ENCODE measurements at places on chromosomes 5 and 9. TPM values are rescaled to one million over a fixed set of nuclear protein-coding genes. Genes with fewer than 3 reads are reported as not detected.
A peak's percentile ranks its signal among the peaks of the same experiment; 100 is the strongest.

DNA sequence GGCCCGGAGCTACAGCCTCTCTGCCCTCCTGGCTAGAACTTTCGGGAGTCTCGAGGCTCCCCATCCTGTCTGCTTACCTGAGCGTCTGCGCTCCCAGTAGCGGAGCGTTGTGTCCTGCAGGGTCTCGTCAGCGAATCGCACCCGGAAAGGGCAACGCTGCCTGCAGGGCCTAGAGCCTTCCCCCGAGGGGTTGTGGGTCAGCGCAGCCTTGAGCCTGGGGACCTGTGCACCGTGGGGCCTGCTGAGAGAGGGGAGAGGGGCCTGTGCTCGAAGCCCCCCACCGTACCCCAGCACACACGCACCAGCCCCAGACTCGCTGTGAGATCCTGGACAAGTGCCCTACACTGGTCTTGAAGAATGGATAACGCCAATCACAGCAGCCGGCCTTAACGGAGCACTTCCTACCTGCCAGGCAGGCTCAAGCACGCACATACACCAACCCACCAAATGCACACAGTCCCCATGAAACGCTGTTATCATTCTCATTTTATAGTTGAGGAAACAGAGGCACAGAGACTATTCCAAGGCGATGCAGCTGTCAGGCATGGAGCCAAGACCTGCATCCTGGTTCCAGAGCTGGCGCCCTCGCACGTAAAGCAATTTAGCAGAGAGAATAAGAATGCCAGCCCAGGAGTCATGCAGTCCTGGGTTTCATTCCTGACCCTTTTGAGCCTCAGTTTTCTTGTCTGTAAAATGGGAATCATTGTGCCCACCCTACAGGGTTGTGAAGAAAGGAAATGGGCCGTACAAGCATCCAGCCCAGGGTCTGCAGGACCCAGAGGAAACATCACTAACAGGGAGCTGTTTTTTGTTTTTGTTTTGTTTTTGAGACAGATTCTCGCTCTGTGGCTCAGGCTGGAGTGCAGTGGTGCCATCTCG lies 5.3 kb downstream of the C9orf50 start:
- no peak for DNase-seq

GRCh38 chr9:133995012-133995896 lies 3.1 kb upstream of the VAV2 start:
- peak; percentile 61 for DNase-seq

DNA sequence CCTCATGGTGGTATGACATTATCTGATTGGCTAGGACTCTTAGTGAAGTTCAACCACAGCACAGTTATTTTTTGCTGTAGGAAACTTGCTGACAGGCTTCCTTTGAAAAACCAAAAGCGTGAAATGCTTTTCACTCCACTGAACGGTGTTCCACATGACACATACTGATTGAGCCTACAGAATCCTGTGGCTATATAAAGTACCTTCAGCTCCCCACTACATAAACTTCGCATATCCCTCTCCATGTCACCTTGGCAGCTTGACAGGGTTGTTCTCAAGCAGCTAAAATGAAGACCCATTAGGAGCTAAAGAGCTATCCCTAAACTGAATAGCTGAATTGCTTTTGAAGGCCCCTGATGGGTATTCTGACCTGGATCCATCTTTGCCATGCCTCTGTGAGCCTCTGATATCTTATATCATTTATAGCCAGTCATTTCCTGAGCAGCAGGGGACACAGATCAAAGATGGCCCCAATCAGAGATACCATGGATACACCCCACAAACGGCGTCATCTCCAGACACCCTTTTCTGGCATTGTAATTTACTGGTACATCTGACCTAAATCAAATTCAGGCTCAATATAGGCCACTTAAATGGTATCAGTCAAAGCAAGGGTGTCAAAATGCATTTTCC lies 91.5 kb downstream of the APBA1 start:
- no peak for DNase-seq

DNA sequence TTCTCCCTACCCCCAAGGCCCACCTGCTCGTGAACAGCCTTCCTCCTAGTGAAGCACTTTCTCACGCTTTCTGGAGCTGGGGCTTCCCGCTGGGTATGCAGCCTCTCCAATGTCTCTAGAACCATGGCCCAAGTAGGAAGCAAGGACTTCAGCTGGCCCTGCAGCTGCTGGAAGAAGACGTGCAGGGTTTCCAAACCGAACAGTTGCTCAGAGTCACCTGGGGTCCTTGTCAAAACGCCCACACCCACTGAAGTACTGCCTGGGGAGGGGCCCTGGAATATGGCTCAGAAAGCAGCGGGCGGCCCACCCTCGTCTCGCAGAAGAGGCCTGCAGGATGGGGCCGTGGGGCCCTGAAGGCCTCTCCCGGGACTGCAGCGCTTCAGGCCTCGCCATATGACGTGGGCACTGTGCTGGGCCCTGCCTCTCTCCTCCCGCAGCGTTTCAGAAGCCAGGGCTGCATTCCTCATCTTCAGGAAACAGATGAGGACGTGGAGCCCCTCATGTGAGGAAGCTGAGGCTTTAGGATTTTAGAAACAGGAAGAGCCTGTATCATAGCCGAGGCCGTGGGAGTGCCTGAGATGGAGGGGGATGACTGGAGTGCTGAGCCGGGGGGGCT lies 116.0 kb upstream of the LMX1B start:
- DNase-seq: no peak

DNA sequence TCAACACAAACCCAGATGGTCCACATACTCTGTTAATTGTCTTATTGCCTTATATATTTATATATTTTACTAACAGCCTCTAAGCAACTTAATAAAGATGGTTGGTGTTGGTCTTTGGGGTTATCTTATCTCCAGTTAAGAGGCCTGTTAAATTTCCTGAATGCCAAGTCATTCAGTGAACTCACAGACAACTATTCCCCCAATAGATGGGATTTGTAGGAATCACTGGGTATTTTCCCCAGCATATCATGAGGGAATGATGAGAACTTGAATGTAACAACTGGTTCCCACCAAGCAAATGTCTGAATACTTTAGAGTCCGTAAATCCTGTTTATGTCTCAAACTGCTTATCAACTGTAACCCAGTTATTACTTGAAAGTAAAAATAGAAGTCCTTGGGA lies 42.7 kb upstream of the RETREG1 start:
- DNase-seq: no peak

GRCh38 chr5:135193213-135194125 lies 159.4 kb upstream of the PITX1 start:
- peak; percentile 63 for DNase-seq

DNA sequence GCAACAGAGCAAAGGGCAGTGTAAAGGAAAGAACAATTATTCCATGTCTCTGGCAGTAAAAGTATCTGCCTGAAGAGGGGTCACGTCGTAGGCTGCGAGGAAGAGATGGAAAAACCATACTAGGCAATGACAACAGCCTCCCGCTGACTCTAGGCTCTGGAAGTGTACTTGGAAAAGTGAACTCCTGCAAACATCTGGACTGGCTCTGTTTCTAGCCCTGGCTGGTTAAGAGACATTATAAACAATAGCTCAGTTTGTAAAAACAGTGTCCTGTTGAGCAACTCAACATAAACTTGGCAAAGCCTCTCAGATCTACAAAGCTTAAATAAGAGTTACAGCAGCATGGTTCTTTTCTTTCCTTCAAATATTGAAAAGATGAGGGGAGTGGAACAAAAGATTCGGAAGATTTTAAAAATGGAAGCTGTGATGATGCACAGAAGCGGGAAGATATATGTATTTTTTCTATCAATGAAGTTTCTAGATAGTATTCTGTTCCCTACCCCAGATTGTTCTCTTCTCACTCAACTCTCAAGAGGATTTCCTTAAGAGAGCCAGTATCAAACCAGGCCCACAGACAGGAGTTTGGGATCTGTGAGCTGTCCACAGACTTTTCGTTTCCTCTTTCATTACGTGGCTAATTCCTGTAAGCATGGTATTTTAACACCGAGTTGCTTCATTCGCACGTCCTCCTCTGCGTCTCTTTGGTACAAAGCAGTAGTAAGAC lies 79.4 kb downstream of the SPTLC1 start:
- no peak for DNase-seq

- no peak for DNase-seq
These were observed 60.4 kb downstream of the NR3C1 start for GRCh38 chr5:143343042-143343441.

DNA sequence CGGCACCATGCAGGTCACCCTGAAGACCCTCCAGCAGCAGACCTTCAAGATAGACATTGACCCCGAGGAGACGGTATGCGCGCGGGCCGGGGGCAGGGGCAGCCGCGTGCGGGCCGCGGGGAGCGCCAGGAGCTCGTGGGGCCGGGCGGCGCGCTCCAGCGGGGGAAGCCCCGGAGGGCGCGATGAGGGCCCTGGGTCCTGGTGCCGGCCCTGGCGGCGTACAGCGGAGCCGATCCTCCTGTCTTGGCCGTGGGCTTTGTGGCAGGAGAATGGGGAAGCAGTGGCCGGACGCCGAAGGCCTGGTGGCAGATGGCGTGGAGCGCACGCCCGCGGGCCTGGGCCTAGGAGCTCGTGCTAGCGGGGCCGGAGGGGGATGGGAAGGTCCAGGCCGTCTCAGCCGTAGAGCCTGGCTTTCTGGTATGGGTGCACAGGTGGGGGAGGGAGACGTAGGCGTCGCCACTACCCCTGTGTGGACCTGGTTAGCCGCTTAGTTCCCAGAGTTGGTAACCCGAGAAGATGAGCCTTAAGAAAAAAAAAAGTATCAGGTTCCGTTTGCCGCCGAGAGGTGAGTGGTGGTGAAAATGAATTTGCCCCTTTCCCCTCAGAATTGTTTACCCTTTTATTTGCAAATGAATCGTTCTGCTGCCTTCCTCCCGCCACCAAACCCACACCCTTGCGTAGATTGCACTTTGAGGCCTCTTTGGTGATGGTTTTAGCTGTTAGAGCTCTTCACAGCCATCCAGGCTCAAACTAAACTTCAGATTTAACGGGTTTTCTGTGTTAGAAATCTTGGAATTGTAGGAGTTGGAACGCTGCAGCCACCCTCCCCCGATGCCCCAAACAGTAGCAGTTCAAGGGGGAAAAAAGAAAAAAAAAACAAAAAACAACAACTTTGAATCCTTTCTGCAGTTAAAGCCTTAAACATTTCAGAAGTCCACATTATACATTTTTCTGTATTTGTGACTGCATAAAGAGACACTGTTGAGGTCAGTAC lies 841 bp downstream of the RAD23B start:
- peak; percentile 79 for DNase-seq

- DNase-seq: no peak
These were observed 8.0 kb downstream of the MTAP start for GRCh38 chr9:21810388-21810787.

GRCh38 chr5:40497573-40497972 lies 182.1 kb upstream of the PTGER4 start:
- peak; percentile 37 for DNase-seq

- peak; percentile 34 for DNase-seq
These were observed 39.0 kb upstream of the ICE1 start for GRCh38 chr5:5383461-5383860.

DNA sequence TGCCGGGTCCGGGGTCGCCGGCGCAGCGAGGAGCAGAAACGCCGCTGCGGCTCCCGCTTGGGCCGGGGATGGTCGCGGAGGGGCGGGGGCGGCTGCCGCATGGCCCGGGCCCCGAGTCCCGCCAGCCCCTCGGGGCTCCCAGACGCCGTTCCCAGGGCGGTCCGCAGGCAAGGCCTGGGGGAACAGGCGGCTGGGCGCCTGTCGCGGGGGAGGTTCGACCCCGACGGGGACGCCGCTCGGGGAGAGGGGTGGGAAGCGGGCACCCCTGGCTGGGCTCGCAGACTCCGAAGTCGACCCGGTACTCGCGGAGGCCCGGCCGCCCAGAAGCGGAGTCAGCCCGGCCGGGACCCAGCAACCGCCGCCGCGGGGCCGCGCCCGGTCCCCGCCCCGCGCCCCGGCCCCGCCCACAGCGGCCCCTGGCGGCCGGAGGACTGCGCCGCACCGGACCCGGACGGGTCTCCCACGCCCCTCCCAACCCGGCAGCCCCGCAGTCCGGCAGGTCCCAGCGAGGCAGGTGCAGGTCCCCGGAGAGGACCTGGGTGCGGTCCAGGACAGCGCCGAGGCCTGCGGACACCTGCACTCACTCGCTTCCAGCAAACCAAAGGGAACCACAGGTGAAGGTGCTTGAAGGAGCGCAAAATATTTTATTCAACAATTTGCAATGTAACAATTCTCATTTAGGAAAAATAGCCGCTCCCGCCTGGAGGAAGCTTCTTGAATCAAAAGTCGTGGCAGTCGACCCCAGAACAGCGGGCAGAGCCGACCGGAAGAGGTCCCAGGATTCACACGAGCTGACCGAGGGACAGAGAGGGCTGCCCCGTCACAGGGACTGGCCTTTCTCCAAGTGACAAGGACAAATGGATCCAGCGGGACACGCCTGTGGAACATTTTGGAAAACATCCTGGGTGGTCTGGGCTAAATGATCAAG lies at the start of gene INPP5E:
INPP5E (minus strand) TSS at position 365 of the 928 bp plus-strand sequence. CDS start 426 bp downstream, outside the sequence.
- peak; percentile 65 for DNase-seq

DNA sequence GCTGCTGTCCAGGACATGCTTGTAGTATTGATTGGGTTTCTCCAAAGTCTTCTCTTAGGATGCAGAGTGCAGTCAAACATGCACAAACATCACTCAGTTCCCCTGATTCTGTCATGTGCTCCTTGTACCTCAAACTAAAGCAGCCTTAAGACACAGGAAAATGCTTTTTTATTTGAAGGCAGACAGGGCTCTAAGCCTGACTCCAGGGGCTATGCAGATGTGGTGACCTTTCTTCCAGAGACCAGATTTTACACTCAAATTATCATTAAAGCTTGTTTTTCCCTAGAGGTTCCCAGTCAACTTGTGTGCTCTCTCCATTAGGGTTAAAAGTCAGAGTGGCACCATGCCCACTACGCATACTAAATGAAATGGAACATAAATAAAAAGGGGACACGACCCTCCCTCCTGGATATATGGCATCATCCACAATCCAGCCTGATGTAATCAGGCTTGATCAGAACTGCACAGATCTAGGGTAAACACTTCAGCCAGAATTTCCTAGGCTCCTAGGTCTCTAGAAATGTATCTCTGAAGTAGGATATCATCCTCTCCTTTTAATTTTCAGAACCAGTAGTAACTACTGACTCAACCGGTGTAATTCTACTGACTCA lies 771.1 kb downstream of the NR2F1-AS1 start:
- no peak for DNase-seq

DNA sequence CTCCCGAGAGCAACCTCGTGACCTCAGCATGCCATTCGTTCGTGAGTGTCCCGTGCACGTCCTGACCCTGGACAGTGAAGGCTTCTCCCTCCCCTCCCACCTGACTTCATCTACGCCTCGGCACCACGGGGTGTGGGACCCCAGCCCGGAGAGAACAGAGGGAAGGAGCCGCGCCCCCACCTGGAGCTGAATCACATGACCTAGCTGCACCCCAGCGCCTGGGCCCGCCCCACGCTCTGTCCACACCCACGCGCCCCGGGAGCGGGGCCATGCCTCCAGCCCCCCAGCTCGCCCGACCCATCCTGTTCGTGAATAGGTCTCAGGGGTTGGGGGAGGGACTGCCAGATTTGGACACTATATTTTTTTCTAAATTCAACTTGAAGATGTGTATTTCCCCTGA lies 38.3 kb upstream of the FCN2 start:
- no peak for DNase-seq

GRCh38 chr9:121242959-121243346 lies 25.0 kb upstream of the GSN start:
- DNase-seq: no peak

Gene GPRIN1
- total RNA-seq: 6.2 TPM

Gene PCDH12
- not detected for total RNA-seq

Gene C9orf153
- total RNA-seq: 0.48 TPM

Gene BTNL8
- total RNA-seq: 0.12 TPM

Gene EPB41L4A
- under 0.01 TPM for total RNA-seq

Gene GPR151
- not detected for total RNA-seq

Gene OR1Q1
- not detected for total RNA-seq

Gene TAS2R1
- total RNA-seq: not detected

All from RPMI7951 (cell line).